ENCODE measurements at places on chromosomes 6 and 20.
A peak's percentile ranks its signal among the peaks of the same experiment; 100 is the strongest.

DNA sequence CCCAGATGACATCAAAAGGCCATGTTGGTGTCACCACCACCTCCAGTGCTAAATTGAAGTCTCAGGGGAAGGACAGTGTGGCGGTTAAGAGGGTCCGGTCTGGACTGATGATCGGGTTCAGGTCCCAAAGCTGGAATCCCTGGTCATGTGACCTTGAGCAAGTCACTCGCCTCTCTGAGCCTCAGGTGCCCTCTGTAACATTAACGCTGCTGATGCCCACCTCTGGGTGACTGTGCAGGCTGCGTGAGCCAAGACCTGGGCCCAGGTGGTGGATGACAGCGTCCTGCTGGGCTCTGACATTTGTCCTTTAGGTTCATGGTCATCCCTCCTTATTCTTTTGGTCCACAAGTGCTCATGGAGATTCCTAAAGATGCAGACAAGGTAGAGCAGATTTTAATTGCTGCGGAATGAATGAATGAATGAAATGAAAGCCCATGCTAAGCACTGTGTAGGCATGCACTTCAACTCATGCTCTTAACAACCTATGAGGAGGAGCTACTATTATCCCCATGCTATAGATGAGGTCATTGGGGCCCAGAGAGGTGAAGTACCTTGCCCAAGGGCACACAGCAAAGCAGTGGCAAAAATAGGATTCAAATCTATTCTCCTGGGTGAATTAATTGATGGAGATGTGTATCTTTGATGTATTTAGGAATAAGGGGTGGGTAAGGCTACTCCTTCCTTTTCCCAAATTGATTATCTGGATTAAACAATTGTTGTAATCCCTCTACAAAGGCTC lies 649 bp upstream of the BPIFB1 start:
- no peak for DNase-seq

- DNase-seq, result no peak
These were observed 7.4 kb upstream of the RBCK1 start for GRCh38 chr20:400454-401275.

GRCh38 chr6:55825402-55826051 lies 49.9 kb downstream of the BMP5 start:
- DNase-seq, result no peak

GRCh38 chr20:13461849-13462458 lies 176.8 kb downstream of the TASP1 start:
- no peak for DNase-seq

DNA sequence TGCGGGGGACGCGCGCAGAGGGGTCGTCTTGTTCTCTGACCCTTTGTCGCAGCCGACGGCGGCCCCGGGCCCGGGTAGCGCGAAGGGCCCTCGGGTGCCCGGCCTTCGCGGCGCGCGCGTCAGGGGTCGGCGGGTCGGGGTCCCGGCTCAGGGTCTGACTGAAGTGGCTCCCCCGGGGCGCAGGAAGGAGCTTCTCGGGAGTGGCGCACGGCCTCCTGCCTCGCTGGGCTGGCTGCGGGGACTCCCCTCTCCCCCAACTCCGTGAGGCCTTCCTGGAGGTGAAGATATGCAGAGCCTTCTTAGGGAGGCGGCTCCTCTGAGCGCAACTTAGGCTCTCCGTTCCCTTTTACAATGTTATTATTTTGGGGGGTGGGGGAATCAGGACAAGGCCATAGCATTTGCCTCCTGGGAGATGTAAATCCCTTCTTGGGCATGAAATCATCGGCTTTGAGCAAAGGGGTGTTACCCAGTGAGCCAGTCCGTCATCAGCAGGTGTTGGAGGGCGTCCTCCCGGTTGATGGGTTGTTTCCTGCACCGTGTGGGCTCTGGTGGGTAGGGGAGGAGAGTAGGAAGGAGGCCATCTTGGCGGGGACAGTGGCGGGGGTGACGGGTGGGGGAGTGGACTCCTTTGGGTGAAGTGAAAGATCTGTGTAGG lies 523 bp downstream of the CDS2 start:
- peak; percentile 35 for DNase-seq

GRCh38 chr6:154378518-154378917 lies 21.9 kb upstream of the IPCEF1 start:
- DNase-seq, result no peak

All from stimulated activated CD8-positive, alpha-beta memory T cell treated with anti-CD3 and anti-CD28 coated beads, Interleukin-15, amount 100 ng/mL, for 1 hour (primary cell).